ENCODE measurements at places on chromosomes 4 and X. TPM values are rescaled to one million over a fixed set of nuclear protein-coding genes. Genes with fewer than 3 reads are reported as not detected.

DNA sequence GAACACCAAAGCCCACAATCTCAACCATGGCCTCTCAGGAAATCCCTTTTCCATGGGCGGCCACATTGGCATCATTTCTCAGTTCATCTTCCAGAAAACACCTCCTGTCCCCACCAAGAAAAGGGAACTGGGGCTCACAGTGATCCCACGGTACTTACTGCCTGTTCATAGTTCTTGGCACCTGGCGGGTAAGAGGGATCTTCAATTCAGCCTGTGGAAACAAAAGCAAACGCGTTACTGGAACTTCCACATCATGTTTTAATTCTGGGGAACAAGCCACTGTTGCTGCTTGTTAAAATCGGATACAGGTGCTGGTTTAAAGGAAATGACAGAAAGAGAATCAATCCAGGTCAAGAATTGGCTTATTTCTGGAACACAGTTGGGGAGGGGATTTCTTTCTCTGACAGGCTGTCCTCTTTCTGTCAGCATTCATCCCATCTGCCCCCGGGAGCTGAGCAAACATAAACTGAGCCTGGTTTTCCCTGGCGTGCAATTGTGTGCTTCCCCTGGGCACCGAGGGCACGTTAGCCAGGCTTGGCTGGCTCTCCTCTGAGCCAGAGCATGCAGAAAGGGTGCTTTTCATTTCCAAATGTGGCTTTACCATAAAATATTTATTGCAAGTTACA is 16.8 kb downstream of the CLNK start:
- no peak for DNase-seq
- H3K4me1 ChIP-seq: peaks cover 7% of the 10 kb centered on the region
- no peak overlapping the region for H3K4me3 ChIP-seq

- H3K4me1 ChIP-seq: peaks cover 6% of the 10 kb centered on the region
- DNase-seq: no peak
- no peak overlapping the region for H3K4me3 ChIP-seq
Measured at GRCh38 chrX:12309040-12309743, 170.9 kb downstream of the FRMPD4 start.

- no peak overlapping the region for H3K27ac ChIP-seq
- DNase-seq: peak; percentile 75
- no peaks in the 10 kb centered on the region for H3K36me3 ChIP-seq
Measured at GRCh38 chr4:78704981-78705683, 71.0 kb upstream of the BMP2K start.

Gene ATOH1
- not detected for total RNA-seq

Gene ARMCX2
- 89.6 TPM for total RNA-seq

GRCh38 chrX:150268839-150269355 is 94.2 kb upstream of the MAMLD1 start:
- H3K27me3 ChIP-seq: no peaks in the 10 kb centered on the region
- no peak for DNase-seq
- no peak overlapping the region for H3K27ac ChIP-seq
- no peaks in the 10 kb centered on the region for H3K4me1 ChIP-seq

Gene KLKB1
- not detected for total RNA-seq

Gene LYAR
- total RNA-seq: 3.5 TPM

DNA sequence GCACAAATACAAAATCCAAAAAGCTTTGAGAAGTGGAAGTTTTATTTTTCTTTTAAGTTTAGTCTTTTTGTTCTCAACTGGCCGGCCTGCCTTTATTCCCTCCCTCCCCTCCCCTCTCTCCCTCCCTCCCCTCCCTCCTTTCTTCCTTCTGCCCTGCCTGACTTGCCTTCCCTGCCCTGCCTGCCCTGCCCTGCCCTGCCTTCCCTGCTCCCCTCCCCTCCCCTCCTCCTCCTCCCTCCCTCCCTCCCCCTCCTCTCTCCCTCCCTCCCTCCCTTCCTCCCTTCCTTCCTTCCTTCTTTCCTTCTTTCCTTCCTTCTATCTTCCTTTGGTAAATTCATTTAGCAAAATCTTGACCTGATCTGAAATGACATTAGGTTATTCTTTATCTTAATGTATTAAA is 69.8 kb upstream of the LIMCH1 start:
- no peak overlapping the region for H3K4me3 ChIP-seq
- H3K4me1 ChIP-seq: no peaks in the 10 kb centered on the region
- no peak overlapping the region for H3K27ac ChIP-seq
- no peak for DNase-seq
- no peaks in the 10 kb centered on the region for H3K27me3 ChIP-seq

Gene CXCL6
- total RNA-seq: not detected

- no peaks in the 10 kb centered on the region for H3K27me3 ChIP-seq
- no peak overlapping the region for H3K27ac ChIP-seq
- DNase-seq: peak; percentile 22
- H3K4me3 ChIP-seq: no peak overlapping the region
- H3K4me1 ChIP-seq: no peaks in the 10 kb centered on the region
Measured at GRCh38 chr4:149896432-149896831, 80.8 kb upstream of the IQCM start.

Gene SHOX
- 13.4 TPM for total RNA-seq

GRCh38 chrX:40323977-40324376 is 226.2 kb upstream of the BCOR start:
- no peak overlapping the region for H3K27ac ChIP-seq
- H3K4me3 ChIP-seq: no peak overlapping the region
- no peaks in the 10 kb centered on the region for H3K36me3 ChIP-seq
- no peaks in the 10 kb centered on the region for H3K4me1 ChIP-seq

GRCh38 chr4:184727430-184727829 is 6.5 kb downstream of the CENPU start:
- H3K36me3 ChIP-seq: no peaks in the 10 kb centered on the region
- peaks cover 13% of the 10 kb centered on the region for H3K4me1 ChIP-seq
- no peak overlapping the region for H3K27ac ChIP-seq

Gene ZDHHC15
- total RNA-seq: 0.59 TPM

Gene SLC49A3
- total RNA-seq: 13.6 TPM

DNA sequence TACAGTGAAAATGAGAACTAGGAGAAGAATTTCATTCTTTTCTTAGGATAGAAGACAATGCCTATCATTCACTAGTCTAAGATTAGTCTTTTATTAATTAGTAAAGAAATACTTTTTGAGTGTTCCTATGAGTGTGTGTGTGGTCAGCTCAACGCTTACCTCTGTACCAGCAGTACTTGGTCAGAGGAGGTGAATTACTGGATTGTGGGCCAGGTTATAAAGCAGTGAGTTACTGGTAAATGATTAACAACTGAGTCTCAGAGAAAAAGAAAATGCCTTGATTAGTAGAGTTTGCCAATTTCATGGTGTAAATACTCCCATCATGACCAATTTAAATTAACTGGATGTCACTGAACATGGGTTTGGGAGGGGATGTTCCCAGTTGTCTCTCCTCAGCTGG is 444.6 kb downstream of the STIM2 start:
- no peaks in the 10 kb centered on the region for H3K4me1 ChIP-seq
- no peaks in the 10 kb centered on the region for H3K27me3 ChIP-seq
- H3K36me3 ChIP-seq: no peaks in the 10 kb centered on the region
- DNase-seq: no peak
- no peak overlapping the region for H3K4me3 ChIP-seq

- H3K36me3 ChIP-seq: no peaks in the 10 kb centered on the region
- no peaks in the 10 kb centered on the region for H3K4me1 ChIP-seq
- H3K4me3 ChIP-seq: no peak overlapping the region
- no peak overlapping the region for H3K27ac ChIP-seq
- DNase-seq: peak; percentile 50
Measured at GRCh38 chrX:118583781-118584180, 88.2 kb downstream of the DOCK11 start.

Gene SH3TC1
- 3.5 TPM for total RNA-seq

Gene H2AZ1
- 97.2 TPM for total RNA-seq

GRCh38 chr4:102717448-102718092 is 43.2 kb downstream of the MANBA start:
- H3K4me1 ChIP-seq: peaks cover 7% of the 10 kb centered on the region
- no peak overlapping the region for H3K27ac ChIP-seq
- no peak for DNase-seq
- H3K4me3 ChIP-seq: no peak overlapping the region
- H3K27me3 ChIP-seq: no peaks in the 10 kb centered on the region

Gene CSN1S1
- total RNA-seq: not detected

DNA sequence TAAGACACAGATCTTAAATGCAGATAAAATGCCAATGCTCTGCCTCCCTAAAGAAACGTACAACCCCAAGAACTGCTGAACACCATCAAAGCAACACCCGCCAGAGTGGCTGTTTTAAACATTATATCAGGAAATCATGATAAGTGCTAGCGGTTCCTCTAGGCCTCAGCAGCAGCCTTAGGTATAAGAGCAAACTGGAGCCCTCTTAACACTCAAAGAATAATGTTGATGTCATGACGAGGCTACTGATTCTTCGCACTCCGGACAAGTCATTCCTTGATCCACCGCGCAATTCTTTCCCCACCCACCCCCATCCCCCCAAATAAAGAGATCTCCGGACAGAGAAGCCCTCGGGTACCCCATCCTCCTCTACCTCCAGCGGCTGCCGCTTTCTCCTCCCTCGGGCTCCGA is 507 bp downstream of the LIN54 start:
- peaks cover 24% of the 10 kb centered on the region for H3K4me1 ChIP-seq
- no peaks in the 10 kb centered on the region for H3K36me3 ChIP-seq
- peak; percentile 62 for DNase-seq
- H3K27me3 ChIP-seq: no peaks in the 10 kb centered on the region
- H3K27ac ChIP-seq: peak overlapping the region; percentile 92
- peak overlapping the region; percentile 92 for H3K4me3 ChIP-seq

Gene TACR3
- total RNA-seq: not detected

Gene F8A3
- 0.88 TPM for total RNA-seq

DNA sequence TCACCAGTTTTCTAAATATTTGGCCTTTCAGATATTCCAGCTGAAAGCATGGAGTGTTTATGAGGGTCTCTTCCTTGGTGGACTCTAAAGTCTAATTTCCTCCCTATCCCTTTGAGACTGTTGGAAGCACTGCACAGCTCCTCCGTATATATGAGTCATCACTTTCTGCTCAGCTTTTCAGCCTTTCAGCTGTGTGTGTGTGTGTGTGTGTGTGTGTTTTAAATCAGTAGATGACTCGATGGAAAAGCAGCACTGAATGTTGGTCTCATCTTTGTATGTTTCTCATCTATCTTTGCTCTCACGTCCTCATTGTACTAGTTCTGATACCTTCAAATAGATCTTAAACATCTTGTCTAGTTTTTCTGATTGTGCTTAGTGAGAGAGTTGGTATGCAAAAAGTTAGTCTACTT is 81.6 kb downstream of the ZFX start:
- no peak overlapping the region for H3K4me3 ChIP-seq
- H3K4me1 ChIP-seq: peaks cover 12% of the 10 kb centered on the region
- DNase-seq: peak; percentile 90
- H3K27ac ChIP-seq: no peak overlapping the region
- H3K27me3 ChIP-seq: no peaks in the 10 kb centered on the region
- no peaks in the 10 kb centered on the region for H3K36me3 ChIP-seq

Gene OTC
- total RNA-seq: not detected

GRCh38 chr4:7416745-7417432 is 17.8 kb downstream of the PSAPL1 start:
- peak; percentile 31 for DNase-seq
- peaks cover 9% of the 10 kb centered on the region for H3K27me3 ChIP-seq
- no peak overlapping the region for H3K4me3 ChIP-seq
- no peaks in the 10 kb centered on the region for H3K4me1 ChIP-seq
- H3K27ac ChIP-seq: no peak overlapping the region

- no peak overlapping the region for H3K4me3 ChIP-seq
- peak; percentile 29 for DNase-seq
- H3K36me3 ChIP-seq: no peaks in the 10 kb centered on the region
- no peaks in the 10 kb centered on the region for H3K4me1 ChIP-seq
Measured at GRCh38 chrX:49278081-49278480, 8.5 kb downstream of the PPP1R3F start.

Gene ETDA
- not detected for total RNA-seq

DNA sequence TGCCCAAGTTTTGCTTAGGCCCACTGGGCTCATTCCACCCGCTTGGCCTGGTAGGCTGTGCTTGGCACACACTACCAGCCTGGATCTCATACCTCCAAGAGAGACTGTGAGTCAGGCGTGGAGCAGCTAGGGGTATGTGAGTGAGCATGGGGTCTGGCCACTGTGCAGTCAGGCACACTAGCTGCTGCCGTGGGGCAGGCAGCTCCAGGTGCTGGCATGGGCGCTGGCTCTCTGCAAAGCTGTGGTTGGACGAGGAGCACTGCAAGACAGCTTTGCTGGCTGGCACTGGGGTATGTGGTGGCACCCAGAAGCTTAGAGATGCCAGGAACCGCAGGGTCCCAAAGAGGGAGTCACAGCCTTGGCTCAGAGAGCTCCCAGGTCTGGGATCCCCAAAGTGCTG is 377.8 kb downstream of the KCTD8 start:
- no peak overlapping the region for H3K4me3 ChIP-seq
- H3K27ac ChIP-seq: no peak overlapping the region
- H3K27me3 ChIP-seq: no peaks in the 10 kb centered on the region

DNA sequence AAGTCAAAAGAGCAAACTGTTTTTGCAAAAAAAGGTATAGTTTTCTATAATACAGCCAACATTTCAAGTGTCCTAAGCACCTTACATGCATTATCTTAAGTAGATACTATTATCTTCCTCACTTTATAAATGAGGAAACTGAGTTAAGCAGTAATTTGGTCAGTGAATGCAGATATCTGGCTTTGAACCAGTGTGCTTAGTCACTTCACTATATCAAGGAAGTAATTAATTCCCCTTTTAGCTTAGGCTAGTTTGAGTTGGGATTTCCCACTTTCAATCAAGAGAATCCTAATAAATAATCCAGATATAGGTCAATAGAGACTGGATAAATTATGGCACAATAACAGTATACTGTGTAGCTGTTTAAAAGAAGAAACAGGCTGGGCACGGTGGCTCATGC is 14.8 kb downstream of the SPINK2 start:
- H3K4me1 ChIP-seq: peaks cover 3% of the 10 kb centered on the region
- no peak overlapping the region for H3K4me3 ChIP-seq
- DNase-seq: no peak
- H3K36me3 ChIP-seq: no peaks in the 10 kb centered on the region

Gene HMGB3
- 13.6 TPM for total RNA-seq

GRCh38 chrX:129717892-129718291 is 20.9 kb upstream of the XPNPEP2 start:
- peak; percentile 55 for DNase-seq
- H3K27ac ChIP-seq: no peak overlapping the region
- peaks cover 16% of the 10 kb centered on the region for H3K27me3 ChIP-seq
- H3K4me1 ChIP-seq: no peaks in the 10 kb centered on the region
- H3K36me3 ChIP-seq: no peaks in the 10 kb centered on the region
- H3K4me3 ChIP-seq: no peak overlapping the region
